T-helper 1 cell (primary cell): ENCODE measurements at places on chromosomes 4 and X.

- no peak for DNase-seq
Measured at GRCh38 chrX:11786862-11787261, 28.8 kb downstream of the MSL3 start.

DNA sequence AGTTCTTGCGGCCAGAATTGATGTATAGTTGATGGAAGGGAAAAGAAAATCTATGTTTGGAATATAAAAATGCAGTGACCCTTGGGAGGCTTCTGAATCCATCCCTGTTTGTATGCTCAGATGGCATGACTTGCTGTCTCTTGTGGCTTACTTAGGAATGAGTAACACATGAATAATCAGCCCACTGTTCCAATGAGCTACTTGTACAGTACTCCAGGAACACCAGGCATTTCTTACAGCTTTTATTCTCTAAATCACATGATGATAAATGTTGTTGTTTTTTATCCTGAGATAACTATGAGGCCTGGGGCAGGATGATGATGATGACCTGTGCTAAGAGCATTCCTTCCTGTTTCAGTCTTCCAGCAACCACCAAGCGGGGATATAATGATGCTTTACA lies 18.9 kb downstream of the TMPRSS11E start:
- DNase-seq, result no peak

- DNase-seq, result no peak
Measured at GRCh38 chr4:124177647-124178425, 534.7 kb downstream of the ANKRD50 start.

- no peak for DNase-seq
Measured at GRCh38 chr4:9924750-9925149, 96.5 kb downstream of the SLC2A9 start.

GRCh38 chr4:146545102-146545501 lies 23.4 kb upstream of the SLC10A7 start:
- no peak for DNase-seq

- DNase-seq, result no peak
Measured at GRCh38 chrX:8639949-8640475, 91.9 kb downstream of the ANOS1 start.

- no peak for DNase-seq
Measured at GRCh38 chr4:150476776-150477175, 105.2 kb upstream of the MAB21L2 start.

- no peak for DNase-seq
Measured at GRCh38 chr4:79082997-79083396, 143.8 kb upstream of the PAQR3 start.

DNA sequence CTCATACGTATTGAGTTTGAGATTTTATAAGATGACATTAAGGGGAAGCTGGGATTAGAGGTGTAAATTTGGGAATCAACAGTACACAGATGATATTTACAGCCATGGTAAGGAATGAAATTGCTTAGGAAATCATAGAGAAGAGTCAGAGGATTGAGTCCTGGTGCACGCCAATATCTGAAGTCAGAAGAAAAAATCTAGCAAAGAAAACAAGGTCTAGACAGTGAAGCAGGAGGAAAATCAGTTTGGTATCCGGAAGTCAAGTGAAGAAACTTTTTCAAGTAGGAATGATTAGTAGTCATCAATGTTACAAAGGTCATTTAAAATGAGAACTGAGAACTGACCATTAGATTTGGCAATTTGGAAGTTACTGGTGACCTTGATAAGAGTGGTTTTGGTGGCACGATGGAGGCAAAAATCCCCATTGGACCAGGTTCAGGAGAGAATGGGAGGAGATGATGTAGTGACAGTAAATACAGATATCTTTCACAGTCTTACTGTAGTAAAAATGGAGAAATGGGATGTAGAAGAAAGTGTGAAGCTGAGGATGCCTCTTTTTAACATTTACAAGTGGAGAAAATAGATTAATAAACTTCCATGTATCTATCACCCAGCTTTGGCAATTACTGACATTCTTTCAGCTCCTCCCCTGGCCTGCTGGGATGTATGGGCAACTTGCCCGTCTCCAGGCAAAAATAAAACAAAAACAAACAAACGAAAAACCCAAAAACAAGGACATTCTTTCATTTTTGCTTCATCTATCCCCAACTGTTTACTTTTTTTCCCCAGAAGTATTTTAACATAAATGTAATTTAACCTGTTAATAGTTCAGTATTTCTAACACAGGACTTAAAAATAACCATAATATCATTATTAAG lies 11.4 kb upstream of the GPR34 start:
- no peak for DNase-seq
